CD4-positive, alpha-beta memory T cell (primary cell): ENCODE measurements at places on chromosomes 3 and 15. TPM values are rescaled to one million over a fixed set of nuclear protein-coding genes. Genes with fewer than 3 reads are reported as not detected.
A peak's percentile ranks its signal among the peaks of the same experiment; 100 is the strongest.

The CORO2B gene
- total RNA-seq: not detected

The CFAP100 gene
- total RNA-seq: not detected

DNA sequence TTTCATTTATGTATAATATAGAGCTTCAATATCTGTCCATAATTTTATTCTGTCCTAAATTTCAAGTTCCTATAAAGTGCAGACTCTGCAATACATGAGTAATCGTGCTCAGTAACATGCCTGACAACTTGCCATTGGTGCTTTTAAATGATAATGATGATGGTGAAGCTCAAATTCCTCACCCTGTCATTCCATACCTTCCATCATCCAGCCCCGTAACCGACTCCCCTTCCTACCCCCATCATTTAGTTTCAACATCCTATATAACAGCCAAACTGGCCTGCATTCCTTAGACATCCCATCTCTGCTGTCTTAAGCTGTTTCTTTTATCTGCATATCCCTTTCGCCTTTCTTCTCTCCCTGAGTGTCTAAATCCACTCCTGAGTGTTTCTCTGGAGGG, 67.2 kb upstream of the DLG1 start:
- no peak for DNase-seq

GRCh38 chr3:4373669-4374068, 70.5 kb downstream of the SETMAR start:
- DNase-seq: no peak

The RBMS3 gene
- 1.0 TPM for total RNA-seq

- no peak for DNase-seq
These were observed 3.6 kb upstream of the AMOTL2 start for GRCh38 chr3:134377896-134378295.

DNA sequence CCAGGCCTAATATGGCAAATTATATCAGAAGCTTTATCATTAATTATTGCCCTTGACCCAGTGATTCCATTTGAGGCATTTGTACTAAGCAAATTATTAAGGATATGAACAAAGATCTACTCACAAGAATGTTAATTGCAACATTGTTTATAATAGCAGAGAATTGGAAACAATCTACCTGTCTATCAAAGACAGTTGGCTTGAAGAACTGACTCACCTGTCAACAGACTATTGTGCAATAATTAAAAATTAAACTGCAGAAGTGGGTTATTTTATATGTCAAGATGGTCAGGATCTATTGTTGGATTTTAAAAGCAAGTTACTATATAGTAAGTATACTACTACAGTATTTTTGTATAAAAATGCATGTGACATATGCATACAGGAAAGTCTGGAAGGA, 6.7 kb upstream of the FETUB start:
- no peak for DNase-seq

GRCh38 chr15:42359249-42359648, at the start of gene CAPN3:
Gene CAPN3, plus strand, starts transcription at chr15:42359501. Its CDS starts 305 bp downstream, at chr15:42359806.
- no peak for DNase-seq

DNA sequence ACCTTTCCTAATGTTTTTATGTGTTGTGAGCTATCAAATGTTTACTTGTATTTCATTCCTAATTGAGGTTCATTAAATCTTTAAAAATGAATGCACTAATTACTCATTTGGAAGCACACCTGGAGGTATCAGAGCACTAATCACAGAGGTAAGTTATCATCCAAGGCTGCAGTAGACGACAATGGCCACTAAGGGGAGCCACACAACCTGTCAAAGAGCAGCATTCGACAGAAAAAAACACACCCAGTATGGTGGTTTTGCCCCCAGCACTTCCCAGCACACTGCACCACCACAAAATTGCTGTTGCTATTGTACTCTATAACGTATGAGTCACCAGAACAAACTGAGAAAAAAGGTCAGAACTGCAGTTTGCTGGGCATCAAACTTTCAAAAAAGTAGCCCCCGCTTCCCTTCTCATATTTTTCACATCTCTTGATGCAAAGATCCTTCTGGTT, 205.9 kb upstream of the IGF1R start:
- DNase-seq: peak; percentile 12

The GNB4 gene
- total RNA-seq: 0.96 TPM

GRCh38 chr15:49101536-49101935, 53.9 kb downstream of the COPS2 start:
- DNase-seq: no peak

The CD200 gene
- total RNA-seq: 1.8 TPM

DNA sequence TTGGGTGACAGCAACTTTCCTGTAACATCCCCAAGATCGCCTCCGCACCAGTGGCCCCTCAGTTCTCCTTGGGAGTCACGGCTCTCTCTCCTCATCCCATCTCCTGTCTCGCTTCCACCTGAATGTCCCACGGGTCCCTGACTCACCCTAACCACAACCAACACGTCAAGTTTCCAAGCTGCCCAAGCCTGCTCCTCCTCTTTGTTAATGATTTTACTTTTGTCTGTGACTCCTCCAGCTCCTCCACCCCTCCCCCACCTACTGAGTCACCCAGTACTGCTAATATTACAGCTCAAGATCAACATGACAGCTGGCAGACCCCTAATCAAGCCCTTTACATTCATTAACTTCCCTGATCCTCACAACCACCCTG, 39.3 kb downstream of the BDH1 start:
- DNase-seq: no peak

The CHST13 gene
- total RNA-seq: 0.23 TPM

DNA sequence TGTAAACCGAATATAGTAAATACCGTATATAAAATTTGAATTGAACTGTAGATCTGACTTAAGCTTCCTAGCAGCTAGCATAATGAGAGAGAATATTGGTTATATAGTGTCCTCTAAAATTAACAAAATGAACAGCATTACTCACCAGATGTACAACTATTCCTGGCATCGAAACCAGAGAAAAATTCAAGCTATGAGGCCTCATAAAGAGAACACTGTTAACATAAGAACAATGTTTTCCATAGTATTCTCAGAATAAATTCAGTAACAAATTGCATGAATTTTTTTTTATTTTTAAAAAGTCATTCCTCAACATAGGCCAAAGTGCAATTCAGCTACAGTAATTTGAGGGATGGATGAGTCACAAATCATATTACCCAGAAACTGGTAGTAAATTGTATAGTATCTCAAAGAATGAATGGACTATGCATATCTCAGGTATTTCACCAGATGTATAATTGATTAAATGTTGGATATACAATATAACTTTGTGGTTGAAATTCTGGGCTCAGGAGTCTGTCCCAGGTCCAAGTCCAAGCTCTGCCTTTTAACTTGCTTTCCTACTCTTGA, 5.0 kb downstream of the TMEM207 start:
- DNase-seq: no peak

DNA sequence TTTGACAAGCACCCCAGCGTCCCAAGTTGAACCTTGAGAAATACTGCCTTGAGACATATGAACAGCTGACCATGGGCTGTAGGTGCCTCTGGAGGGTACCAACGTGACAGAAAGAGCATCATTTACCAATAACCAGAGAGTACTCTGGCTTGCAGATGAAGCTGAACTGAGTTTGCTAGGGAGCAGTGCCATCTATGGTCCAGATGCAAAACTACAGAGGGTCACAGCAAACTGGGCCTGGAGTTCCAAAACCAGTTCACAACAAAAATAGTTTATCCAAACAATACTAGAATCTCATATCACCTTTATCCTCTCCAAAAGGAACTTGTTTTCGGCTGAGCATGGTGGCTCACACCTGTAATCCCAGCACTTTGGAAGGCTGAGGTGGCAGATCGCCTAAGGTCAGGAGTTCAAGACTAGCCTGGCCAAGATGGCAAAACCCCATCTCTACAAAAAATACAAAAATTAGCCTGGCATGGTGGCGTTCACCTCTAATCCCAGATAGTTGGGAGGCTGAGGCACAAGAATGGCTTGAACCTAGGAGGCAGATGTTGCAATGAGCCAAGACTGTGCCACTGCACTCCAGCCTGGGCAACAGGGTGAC, 69.3 kb downstream of the CHAC1 start:
- DNase-seq: peak; percentile 42

DNA sequence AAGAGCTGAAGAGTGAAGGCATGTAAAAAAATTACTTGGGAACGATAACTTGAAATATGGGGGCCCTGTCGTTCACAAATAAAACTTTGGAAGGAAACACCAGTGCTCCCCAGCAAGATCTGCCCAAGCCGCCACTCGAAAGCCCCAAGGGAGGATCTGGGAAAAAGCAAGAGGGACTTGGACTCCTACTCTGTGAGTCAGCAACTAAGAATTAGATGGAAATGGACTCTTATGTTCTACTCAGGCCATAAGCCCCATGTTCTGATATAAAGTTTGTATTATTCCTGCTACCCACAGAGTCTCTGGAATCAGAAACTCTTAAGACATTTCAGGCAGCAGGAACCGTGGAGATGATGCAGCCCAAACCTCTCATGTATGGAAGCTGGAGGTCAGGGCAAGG, 75.7 kb downstream of the ITGB5 start:
- no peak for DNase-seq

DNA sequence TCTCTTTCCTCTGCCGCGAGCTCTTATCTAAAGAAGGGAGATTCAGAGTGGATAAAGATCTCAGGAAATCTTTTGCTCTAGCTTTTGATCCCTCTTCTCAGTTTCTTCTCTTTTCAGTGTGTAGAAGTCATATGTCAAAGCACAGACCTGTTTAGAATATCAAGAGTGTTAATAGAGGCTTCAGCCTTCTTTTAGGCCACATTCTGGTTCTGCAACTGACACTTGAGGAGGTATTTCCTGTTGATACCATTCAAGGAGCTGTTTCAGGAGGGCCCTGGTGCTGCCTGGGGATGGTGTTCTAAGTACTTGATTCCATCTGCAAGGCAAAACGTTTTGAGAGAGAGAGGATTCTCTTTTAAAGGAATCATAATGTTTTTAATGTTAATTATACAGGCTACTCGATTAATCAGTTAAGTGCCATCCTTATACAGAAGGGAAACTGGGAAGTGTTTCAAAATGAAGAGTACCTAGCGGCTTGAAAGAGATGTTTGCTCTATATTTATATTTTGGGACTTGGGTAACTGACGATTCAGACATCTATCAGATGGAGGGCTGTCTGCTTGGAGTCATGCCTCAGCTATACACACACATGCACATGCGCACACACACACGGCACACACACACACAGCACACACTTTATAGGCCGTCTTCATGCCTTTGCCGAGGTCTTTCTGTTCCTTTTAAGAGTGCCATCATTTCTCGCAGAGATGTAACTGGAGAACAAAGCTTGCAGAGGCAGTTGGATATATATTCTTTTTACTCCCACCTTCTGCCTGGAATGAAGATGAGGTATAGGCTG, 313.9 kb downstream of the PTPRG start:
- no peak for DNase-seq

GRCh38 chr15:40114218-40114617, 5.5 kb upstream of the BMF start:
- no peak for DNase-seq

The EPB42 gene
- total RNA-seq: not detected

- no peak for DNase-seq
These were observed 704.1 kb upstream of the CFAP20DC start for GRCh38 chr3:59753808-59754450.

The LDHAL6B gene
- total RNA-seq: not detected

DNA sequence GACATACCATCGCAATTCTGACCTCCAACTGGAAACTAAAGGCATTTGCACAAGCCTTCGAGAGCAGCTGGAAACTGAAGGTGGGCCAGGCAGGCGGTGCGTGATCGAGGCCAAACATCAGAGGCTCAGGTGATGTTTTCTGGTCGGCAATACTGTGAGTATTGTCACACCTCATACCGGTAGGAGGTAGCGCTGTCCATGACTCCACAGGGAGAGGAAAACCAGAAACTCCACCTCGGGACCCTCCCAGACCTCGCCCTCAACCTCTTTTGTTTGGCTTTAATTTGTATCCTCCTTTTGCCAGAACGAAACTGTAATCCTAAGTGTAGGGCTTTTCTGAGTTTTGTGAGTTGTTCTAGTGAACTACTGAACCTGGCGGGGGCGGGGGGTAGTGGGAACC, 43.6 kb downstream of the LDHAL6B start:
- DNase-seq: no peak

GRCh38 chr15:57752436-57752835, 45.9 kb downstream of the POLR2M start:
- no peak for DNase-seq

DNA sequence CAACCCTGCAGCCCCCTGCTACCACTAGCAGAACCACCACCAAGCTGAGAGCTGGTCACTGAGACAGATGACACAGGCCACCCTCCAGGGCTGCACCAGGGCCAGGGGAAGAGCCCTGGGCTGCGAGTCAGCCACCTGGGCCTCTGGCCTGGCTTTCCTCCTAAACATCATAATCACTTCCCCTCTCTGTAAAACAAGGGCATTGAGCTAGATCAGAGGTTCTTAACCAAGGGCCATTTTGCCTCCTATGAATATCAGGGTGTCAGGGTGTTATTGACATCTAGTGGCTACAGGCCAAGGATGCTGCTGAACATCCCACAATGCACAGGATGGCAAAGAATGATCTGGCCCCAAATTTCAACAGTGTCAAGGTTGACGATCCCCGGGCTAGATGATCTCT, 25.2 kb downstream of the TLE3 start:
- no peak for DNase-seq

The SLC2A2 gene
- not detected for total RNA-seq

- no peak for DNase-seq
These were observed 669.1 kb downstream of the CADM2 start for GRCh38 chr3:85627932-85628331.

DNA sequence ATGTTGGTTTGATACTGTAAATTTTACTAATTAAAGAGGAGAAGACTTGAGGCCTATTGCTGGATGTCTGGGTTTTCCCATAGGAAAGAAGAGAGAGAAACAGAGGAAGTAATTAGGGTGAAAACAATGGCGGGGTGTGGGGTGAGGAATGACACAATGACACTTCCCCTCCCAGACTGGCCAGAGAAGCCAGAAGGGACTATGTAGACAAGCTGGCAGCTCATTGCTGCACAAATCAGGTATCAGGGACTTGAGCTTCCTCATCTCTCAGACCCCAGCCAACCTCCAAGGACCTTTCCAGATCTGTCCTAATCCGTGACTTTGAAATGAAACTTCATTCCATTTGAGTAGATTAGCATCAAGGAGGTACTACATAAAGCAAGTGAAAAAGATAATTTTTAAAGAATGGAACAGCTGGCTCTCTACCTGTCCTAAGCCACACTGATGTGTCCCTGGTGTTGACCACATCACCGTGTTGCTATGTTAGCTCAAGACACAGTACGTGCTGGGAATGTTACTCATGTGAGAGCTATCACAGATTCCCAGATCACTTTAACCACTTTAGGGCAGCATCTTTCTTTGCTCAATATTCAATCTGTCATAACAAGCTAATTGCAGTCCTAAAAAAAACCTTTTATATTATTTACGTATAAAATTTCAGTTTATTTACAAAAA, 22.2 kb downstream of the TMEM212 start:
- DNase-seq: no peak

The FANCD2OS gene
- total RNA-seq: not detected
